ENCODE measurements at places on chromosomes 16 and 17. TPM values are rescaled to one million over a fixed set of nuclear protein-coding genes. Genes with fewer than 3 reads are reported as not detected.

DNA sequence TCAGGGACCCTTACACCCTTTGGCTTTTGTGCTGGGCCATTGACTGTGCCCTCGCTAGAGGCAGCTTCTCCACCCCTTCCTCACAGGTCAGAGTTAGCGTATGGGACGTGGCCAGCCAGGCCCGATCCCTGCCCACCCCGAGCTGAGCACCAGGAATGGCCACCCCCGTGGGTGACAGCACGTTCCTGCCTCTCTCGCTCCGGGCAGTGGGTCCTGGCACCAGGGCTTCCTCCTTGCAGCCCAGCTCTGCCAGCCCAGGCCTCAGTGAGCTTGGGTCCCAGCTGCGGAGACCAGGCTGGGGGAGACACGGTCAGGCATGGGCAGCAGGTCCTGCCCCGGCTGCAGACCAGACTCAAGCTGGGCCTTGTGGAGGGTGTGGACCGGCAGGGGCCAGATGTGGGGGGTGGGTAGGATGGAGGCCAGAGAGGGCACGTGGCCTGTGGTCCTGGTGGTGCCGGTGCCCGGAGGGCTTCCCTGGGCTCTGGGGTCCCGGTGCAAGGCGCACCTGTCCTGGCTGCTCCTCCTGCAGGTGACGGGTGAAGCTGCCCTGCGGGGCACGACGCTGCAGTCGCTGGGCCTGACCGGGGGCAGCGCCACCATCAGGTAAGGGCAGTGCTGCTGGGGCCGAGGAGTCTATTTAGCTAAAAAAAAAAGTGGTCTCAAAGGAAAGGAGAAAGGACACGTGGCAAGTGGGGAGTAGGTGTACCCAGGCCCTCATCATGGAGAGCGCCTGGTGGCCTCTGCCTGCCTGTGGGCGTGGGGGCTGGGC, 18.2 kb downstream of the ASPSCR1 start:
- no peaks in the 10 kb centered on the region for H3K4me1 ChIP-seq
- H3K36me3 ChIP-seq, result no peaks in the 10 kb centered on the region
- H3K27me3 ChIP-seq, result no peaks in the 10 kb centered on the region
- H3K27ac ChIP-seq, result no peak overlapping the region
- DNase-seq, result no peak

DNA sequence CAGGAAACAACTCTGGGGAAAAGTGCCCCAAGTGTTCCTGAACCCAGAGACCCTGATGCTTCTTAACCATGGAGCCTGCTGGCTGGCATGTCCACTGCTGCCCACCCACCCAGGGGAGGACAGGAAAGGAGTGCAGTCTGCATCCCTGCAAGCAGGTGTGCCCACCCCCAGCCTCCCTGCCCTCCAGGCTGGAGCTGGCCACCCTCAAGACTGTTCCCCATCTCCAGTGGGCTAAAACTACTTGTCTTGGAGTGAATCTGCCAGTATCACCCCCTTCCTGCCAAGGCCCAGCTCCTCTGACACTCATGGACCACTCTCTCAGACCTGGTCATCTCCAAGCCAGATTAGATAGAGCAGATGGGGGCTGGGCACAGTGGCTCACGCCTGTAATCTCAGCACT, 29.8 kb downstream of the ARHGAP27 start:
- no peaks in the 10 kb centered on the region for H3K4me1 ChIP-seq
- no peaks in the 10 kb centered on the region for H3K36me3 ChIP-seq
- DNase-seq, result no peak

DNA sequence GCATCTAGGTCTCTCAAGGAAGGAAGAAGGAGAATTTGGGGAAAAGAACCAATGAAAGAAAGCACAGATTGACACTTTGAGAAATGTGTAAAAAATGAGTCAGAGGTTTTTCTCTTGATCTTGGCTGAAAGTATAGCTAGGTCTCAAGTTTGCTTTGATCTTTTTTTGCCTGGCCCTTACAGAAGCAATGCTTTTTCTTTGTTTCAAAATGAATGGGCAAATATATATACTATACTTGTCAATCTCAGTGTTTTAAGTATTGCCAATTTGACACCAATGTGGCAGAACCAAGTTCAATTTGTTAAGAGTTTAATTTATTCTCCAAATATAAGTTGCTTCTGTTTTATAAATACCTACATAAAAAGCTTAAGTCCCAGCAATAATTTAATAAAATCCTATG, 119.6 kb downstream of the PPM1E start:
- no peaks in the 10 kb centered on the region for H3K4me1 ChIP-seq
- H3K4me3 ChIP-seq, result no peak overlapping the region
- H3K27ac ChIP-seq, result no peak overlapping the region

The MED1 gene
- total RNA-seq, result 36.3 TPM

- no peaks in the 10 kb centered on the region for H3K36me3 ChIP-seq
- peak overlapping the region; percentile 65 for H3K4me3 ChIP-seq
- peak overlapping the region; percentile 69 for H3K27ac ChIP-seq
- no peak for DNase-seq
- H3K27me3 ChIP-seq, result no peaks in the 10 kb centered on the region
- H3K4me1 ChIP-seq, result peaks cover 18% of the 10 kb centered on the region
Observed at GRCh38 chr16:88453611-88454522, 787 bp downstream of the ZFPM1 start.

The NATD1 gene
- total RNA-seq, result 8.6 TPM

- no peak overlapping the region for H3K4me3 ChIP-seq
- no peak for DNase-seq
- no peaks in the 10 kb centered on the region for H3K27me3 ChIP-seq
- H3K36me3 ChIP-seq, result no peaks in the 10 kb centered on the region
- no peaks in the 10 kb centered on the region for H3K4me1 ChIP-seq
Observed at GRCh38 chr17:17831208-17832031, 5.4 kb downstream of the SREBF1 start.

The PERCC1 gene
- total RNA-seq, result not detected

DNA sequence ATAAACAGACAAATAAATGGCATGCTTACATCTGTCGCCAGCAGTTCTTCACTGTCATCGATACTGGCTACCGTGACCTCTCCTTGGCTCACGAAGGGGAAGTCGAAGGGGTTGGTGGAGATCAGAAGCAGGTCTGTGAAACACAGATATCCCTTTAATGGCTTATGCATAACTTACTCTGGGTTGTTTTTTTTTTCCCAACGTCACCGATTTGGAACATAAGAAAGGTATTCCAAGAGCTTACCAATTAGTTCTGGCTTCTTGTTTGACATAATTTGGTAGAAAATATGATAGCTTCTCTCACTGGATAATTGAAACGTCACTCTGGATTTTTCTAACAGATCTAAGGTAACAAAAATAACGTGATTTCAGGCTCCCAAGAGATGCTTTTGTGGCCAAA, 18.2 kb downstream of the MYH13 start:
- no peaks in the 10 kb centered on the region for H3K27me3 ChIP-seq
- H3K4me3 ChIP-seq, result no peak overlapping the region
- H3K4me1 ChIP-seq, result no peaks in the 10 kb centered on the region
- no peaks in the 10 kb centered on the region for H3K36me3 ChIP-seq

The NEUROD2 gene
- total RNA-seq, result not detected

- no peak for DNase-seq
- no peaks in the 10 kb centered on the region for H3K4me1 ChIP-seq
- no peak overlapping the region for H3K4me3 ChIP-seq
- H3K27me3 ChIP-seq, result no peaks in the 10 kb centered on the region
- no peaks in the 10 kb centered on the region for H3K36me3 ChIP-seq
- H3K27ac ChIP-seq, result no peak overlapping the region
Observed at GRCh38 chr16:86823125-86823524, 244.8 kb downstream of the FOXL1 start.

DNA sequence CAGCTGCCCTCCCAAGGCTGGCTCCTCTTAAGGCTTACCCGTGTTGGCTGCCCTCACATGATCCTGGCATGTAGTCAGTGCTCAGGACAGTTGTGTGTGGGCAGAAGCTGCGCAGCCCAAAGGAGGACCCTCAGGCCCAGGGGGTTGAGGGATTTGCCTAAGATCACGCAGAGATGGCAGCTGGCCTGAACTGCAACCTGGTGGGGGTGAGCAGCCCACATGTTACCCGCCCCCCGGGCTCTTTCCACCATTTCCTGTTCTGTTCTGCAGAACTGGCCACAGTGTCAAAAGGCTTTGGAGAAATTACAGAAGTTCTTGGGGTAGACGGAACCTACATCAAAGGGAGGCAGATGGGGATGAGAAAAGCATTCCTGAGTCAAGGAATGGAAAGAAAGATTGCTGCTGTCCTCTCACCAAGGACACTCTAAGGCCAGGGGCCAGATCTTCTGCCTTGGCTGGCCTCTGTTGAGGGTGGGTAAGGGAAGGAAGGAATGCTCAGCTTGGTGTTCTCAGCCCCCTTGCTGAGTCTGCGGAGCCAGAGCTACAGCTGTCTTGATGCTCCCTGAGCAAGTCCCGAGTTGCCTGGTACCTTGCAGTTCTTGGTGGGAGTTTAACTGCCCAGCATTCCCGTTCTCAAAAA, 53.0 kb downstream of the EPN2 start:
- no peaks in the 10 kb centered on the region for H3K4me1 ChIP-seq
- H3K27ac ChIP-seq, result peak overlapping the region; percentile 7
- DNase-seq, result no peak
- no peaks in the 10 kb centered on the region for H3K27me3 ChIP-seq
- no peaks in the 10 kb centered on the region for H3K36me3 ChIP-seq

- H3K27ac ChIP-seq, result peak overlapping the region; percentile 94
- DNase-seq, result peak; percentile 83
- H3K36me3 ChIP-seq, result no peaks in the 10 kb centered on the region
- H3K27me3 ChIP-seq, result no peaks in the 10 kb centered on the region
Observed at GRCh38 chr17:40316571-40317344, 7.8 kb downstream of the RARA start.

- no peak overlapping the region for H3K4me3 ChIP-seq
- no peaks in the 10 kb centered on the region for H3K36me3 ChIP-seq
- peak overlapping the region; percentile 32 for H3K27ac ChIP-seq
- no peaks in the 10 kb centered on the region for H3K27me3 ChIP-seq
Observed at GRCh38 chr16:12095275-12096156, 119.0 kb downstream of the SNX29 start.

GRCh38 chr17:27306276-27306835, 12.4 kb downstream of the WSB1 start:
- no peak overlapping the region for H3K27ac ChIP-seq
- no peak overlapping the region for H3K4me3 ChIP-seq
- H3K27me3 ChIP-seq, result no peaks in the 10 kb centered on the region
- H3K36me3 ChIP-seq, result peaks cover 15% of the 10 kb centered on the region
- no peaks in the 10 kb centered on the region for H3K4me1 ChIP-seq
- DNase-seq, result no peak

The KRTAP4-6 gene
- not detected for total RNA-seq

- no peaks in the 10 kb centered on the region for H3K36me3 ChIP-seq
- no peak overlapping the region for H3K4me3 ChIP-seq
- H3K4me1 ChIP-seq, result no peaks in the 10 kb centered on the region
- H3K27me3 ChIP-seq, result no peaks in the 10 kb centered on the region
- no peak for DNase-seq
- H3K27ac ChIP-seq, result no peak overlapping the region
Observed at GRCh38 chr17:48927978-48928745, 16.5 kb downstream of the SNF8 start.

DNA sequence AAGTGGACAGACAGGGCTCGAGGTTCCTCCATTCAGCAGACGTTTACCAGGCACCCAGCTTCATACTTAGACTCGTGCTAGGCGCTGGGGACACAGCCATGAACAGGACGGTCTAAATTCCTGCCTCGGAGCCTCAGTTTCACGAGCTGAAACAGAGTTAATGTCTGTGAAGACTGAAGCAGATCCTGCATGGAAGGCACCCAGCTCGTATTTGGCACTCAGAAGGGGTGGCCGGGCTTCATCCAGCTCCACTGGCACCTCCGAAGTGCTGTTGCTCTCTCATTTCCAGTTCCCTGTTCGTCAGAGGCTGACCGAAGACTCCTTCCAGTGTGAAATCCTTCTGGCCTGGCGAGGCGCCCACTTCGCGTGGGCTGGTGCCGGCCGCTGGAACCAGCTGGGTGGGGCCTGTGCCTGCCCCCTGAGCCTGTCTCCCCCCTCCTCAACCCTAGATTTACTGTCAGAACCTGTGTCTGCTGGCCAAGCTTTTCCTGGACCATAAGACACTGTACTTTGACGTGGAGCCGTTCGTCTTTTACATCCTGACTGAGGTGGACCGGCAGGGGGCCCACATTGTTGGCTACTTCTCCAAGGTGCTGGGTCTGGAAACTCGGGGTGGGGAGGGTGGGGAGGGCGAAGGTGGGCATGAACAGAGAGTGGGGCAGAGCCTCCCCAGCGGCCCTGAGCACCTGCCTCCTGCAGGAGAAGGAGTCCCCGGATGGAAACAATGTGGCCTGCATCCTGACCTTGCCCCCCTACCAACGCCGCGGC, 5.8 kb downstream of the PRSS8 start:
- H3K4me3 ChIP-seq, result peak overlapping the region; percentile 40
- peaks cover 53% of the 10 kb centered on the region for H3K4me1 ChIP-seq
- H3K36me3 ChIP-seq, result no peaks in the 10 kb centered on the region
- H3K27ac ChIP-seq, result peak overlapping the region; percentile 95
- H3K27me3 ChIP-seq, result no peaks in the 10 kb centered on the region

GRCh38 chr16:17470182-17470907, 415 bp downstream of the XYLT1 start:
- H3K27ac ChIP-seq, result peak overlapping the region; percentile 95
- no peaks in the 10 kb centered on the region for H3K27me3 ChIP-seq
- no peaks in the 10 kb centered on the region for H3K36me3 ChIP-seq
- H3K4me3 ChIP-seq, result peak overlapping the region; percentile 85
- peaks cover 4% of the 10 kb centered on the region for H3K4me1 ChIP-seq

The GNG13 gene
- total RNA-seq, result not detected

- H3K4me3 ChIP-seq, result no peak overlapping the region
- H3K27ac ChIP-seq, result no peak overlapping the region
- DNase-seq, result no peak
- no peaks in the 10 kb centered on the region for H3K4me1 ChIP-seq
- H3K27me3 ChIP-seq, result no peaks in the 10 kb centered on the region
Observed at GRCh38 chr17:8904686-8905085, 37.2 kb upstream of the PIK3R6 start.

GRCh38 chr16:86498671-86499439, 11.5 kb upstream of the FOXF1 start:
- no peaks in the 10 kb centered on the region for H3K36me3 ChIP-seq
- H3K27ac ChIP-seq, result no peak overlapping the region
- peak overlapping the region; percentile 15 for H3K4me3 ChIP-seq
- no peak for DNase-seq
- no peaks in the 10 kb centered on the region for H3K4me1 ChIP-seq

The RUNDC3A gene
- 0.48 TPM for total RNA-seq

DNA sequence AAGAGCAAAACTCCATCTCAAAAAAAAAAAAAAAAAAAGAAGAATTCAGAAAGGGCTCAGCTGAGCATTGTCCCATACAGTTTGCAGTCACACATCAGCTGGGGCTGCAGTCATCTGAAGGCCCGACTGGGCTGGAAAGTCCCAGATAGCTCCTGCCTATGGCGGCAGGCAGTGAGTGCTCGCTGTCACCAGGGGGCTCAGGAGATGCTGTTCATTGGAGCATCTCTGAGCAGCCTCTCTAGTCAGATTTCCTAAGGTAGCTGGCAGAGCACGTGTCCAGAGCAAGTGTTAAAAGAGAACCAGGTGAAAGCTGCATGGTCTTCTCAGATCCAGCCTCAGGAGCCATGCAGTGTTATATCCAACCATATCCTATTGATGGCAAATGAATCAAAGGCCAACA, 75.8 kb downstream of the WSCD1 start:
- H3K27me3 ChIP-seq, result peaks cover 15% of the 10 kb centered on the region
- H3K36me3 ChIP-seq, result no peaks in the 10 kb centered on the region
- DNase-seq, result no peak
- H3K4me1 ChIP-seq, result no peaks in the 10 kb centered on the region

All from breast epithelium (tissue), 4 donors.